Endodermal cell (in vitro differentiated cells): ENCODE measurements at places on chromosomes 3 and 15. TPM values are rescaled to one million over a fixed set of nuclear protein-coding genes. Genes with fewer than 3 reads are reported as not detected.

Gene KBTBD13
- total RNA-seq: not detected in 2 replicates

GRCh38 chr3:174089592-174089991, 692.0 kb downstream of the NLGN1 start:
- no peak for DNase-seq

DNA sequence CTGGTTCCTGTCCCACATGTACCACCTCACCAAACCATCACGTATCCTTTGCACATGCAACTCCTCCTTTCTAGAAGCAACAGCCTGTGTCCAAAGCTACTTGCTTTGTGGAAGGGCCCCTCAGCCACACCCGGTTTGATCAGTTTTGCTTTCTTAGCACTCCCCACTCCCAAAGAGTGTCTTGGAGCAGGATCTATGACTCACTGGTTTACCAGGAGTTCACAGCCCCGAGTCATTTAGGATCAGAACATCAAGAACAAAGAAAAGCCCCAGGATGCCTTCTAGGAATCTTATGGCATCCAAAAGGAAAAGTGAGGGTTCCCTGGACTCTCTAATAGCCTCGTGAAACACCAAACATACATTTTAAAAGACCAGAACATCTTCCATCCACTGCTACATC, 50.7 kb upstream of the IGF1R start:
- peak; percentile 67 for DNase-seq

DNA sequence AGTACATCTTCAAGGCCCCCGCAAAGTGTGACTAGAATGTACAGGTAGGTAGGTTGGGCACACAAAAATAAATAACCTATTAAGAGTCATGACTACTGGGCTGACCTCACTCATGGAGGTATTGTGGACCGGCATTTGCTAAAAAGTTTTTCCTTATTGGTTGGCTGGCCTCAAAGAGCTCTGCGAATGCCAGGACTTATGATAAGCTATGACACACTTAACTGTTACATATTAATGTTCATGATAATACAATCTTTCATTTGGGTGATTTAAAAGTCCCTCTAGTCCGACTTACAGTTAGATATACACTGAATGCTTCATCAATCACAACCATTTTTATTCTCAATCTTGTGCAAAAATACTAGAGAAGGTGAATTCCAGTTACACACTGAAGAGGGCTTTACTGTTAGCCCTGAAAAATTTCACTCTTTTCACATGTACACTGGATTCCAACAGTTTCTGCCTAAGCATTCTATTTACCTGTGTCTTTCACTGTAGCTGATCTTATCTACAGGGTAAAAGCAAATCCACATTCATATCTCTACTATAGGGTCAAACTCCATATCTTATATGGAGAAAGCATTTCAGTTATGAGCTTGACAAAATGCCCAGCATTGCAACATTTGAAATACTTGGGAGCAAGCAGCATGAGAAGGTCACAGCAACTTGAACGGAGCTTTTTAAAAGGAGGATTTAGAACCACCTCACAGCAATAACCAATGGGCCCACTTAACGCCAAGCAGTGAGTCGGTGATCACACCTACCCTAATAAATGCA, 329.1 kb downstream of the FOXP1 start:
- no peak for DNase-seq

DNA sequence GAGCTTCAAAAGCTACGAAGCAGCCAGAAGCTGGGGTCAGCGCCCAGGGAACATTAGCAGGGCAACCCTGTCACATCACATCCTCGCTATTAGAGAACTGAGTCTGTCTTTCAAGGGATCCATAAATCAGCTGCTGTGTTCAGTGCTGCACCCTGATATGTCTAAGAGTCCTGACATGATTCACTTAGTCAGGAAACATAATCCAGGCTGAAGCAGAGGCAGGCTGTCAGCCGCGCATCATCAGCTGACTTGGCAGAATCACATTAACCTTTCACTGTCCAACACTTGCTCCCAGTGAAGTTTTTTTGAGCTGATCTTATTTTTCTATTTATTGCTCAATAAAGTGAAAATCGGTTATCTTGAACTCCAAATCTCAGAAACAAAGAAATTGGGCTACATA, 23.5 kb downstream of the MYH15 start:
- DNase-seq: no peak

GRCh38 chr15:94480289-94480834, 249.0 kb downstream of the MCTP2 start:
- DNase-seq: no peak

- no peak for DNase-seq
These were observed 472.7 kb upstream of the ARL6 start for GRCh38 chr3:97291901-97292300.

Gene SLC12A1
- total RNA-seq: not detected in 3 replicates

Gene ABCC5
- total RNA-seq: 18.6 to 36.8 TPM (median 32.8 TPM) in 3 replicates

Gene TAGLN3
- 1.1 and 1.4 TPM in 2 replicates for total RNA-seq

DNA sequence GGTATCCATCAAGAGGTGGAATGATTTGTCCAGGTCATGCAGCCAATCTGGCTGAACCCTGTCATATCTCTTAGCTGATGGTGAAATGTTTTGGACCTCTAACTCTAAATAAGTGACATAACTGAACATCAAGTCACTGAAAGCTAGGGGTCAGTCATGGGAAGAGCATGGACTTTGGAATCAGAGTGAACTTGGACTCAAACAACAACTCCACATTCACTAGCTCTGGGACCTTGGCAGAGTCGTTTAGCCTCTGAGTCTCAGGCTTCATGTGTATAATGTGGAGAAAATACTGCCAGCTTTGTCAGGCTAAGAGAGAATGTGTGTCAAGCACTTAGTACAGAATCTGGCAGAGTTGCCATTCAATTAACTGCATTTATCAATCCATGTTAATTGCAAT, 557.8 kb upstream of the CFAP20DC start:
- no peak for DNase-seq

DNA sequence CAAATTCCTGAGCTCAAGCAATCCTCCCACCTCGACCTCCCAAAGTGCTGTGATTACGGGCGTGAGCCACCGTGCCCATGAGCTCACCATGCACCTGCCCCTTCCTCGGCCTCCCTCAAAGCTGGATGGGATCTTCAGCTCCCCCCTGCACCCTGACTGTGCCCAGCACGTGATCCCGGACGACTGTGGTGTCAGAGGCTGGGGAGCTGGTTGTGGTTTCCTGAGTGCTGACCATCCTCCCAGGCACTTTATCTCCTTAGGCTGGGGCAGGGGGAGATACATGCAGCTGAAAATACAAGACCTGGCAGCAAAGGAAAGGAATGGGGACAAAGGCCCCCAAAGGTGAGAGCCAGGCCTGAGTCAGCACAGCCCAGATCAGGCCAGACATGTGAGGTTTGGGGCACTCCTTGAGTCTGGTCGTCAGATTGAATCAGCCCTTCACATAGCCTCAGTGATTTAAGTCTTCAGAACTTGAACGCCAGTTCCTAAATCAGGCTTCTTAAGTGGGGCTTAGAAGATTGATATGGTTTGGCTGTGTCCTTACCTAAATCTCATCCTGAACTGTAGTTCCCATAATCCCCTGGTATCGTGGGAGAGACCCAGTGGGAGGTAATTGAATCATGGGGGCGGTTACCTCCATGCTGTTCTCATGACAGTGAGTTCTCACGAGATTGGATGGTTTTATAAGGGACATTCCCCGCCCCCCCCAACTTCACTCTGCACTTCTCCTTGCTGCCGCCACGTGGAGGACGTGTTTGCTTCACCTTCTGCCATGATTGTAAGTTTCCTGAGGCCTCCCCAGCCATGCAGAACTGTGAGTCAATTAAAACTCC, 35.8 kb downstream of the PRKCD start:
- DNase-seq: peak; percentile 89

DNA sequence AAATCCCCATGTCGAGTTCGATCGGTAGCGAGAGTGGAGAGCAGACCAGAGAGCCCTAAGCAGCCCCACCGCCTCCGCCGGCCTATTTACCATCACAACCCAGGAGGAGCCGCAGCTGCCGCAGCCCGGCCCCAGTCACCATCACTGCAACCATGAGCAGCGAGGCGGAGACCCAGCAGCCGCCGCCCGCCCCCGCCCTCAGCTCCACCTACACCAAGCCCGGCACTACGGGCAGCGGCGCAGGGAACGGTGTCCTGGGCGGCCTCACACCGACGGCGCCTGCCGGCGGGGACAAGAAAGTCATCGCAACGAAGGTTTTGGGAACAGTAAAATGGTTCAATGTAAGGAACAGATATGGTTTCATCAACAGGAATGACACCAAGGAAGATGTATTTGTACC, 89.5 kb upstream of the TPM1 start:
- DNase-seq: peak; percentile 88
